ENCODE measurements at places on chromosomes 6 and 20.

- DNase-seq = no peak
Measured at GRCh38 chr20:3273371-3273770, 34.4 kb upstream of the SLC4A11 start.

- DNase-seq = peak; percentile 72
Measured at GRCh38 chr20:41497186-41497895, 120.8 kb downstream of the CHD6 start.

DNA sequence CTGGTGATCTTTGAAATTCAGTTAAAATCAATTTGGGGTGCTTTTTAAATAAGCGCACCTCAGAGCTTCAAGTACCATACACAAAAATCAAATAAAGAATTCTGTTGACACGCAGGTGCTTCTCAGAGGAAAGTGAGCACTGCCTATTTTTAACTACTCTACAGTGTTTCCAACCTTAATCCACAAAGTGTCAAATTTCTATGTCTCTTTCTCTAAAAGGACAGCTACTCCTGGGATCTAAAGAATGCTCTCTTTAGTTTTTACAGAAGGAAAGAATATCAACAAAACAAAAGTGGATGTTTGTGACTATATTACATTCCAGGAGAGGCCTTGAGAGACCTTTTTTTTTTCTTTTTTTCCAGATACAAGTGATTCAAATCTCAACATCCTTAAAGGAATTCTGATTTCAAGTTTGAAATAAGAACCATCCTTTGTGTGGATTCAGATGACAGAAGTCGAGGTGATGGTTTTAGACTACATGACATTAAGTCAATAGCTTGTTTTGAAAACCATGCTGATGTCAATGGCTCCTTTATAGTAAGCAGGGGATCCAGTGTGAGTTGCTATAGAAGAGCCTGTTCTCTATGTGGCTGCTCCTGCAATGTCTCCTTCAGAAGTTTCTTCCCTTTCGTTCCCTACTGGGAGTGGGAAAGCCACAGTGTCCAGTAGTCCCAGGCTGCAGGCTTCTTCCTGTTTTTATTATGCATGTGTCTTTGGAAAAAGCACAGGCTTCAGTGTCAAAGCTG is 67.2 kb upstream of the DEFB112 start:
- DNase-seq = no peak

- no peak for DNase-seq
Measured at GRCh38 chr6:43736844-43737243, 33.2 kb upstream of the VEGFA start.

DNA sequence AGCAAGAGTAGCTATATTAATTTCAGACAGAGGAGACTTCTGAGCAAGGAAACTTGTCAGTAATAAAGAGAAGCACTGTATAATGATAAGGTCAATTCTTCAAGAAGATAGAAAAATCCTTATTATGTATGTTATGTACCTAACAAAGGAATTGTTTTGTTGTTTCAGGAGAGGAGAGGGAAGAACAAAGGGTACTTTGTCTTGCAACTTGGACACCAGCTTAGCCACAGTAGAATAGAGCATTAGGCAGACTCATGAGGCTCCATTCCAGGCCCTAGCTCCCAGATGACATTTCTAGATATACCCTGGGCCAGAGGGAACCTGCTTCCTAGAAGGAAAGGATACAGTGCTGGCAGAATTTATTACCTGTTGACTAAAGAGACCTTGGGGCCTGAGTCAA is 6.5 kb upstream of the NUS1 start:
- no peak for DNase-seq
